Suppressor macrophage (primary cell): ENCODE measurements at places on chromosomes 7 and 10.

DNA sequence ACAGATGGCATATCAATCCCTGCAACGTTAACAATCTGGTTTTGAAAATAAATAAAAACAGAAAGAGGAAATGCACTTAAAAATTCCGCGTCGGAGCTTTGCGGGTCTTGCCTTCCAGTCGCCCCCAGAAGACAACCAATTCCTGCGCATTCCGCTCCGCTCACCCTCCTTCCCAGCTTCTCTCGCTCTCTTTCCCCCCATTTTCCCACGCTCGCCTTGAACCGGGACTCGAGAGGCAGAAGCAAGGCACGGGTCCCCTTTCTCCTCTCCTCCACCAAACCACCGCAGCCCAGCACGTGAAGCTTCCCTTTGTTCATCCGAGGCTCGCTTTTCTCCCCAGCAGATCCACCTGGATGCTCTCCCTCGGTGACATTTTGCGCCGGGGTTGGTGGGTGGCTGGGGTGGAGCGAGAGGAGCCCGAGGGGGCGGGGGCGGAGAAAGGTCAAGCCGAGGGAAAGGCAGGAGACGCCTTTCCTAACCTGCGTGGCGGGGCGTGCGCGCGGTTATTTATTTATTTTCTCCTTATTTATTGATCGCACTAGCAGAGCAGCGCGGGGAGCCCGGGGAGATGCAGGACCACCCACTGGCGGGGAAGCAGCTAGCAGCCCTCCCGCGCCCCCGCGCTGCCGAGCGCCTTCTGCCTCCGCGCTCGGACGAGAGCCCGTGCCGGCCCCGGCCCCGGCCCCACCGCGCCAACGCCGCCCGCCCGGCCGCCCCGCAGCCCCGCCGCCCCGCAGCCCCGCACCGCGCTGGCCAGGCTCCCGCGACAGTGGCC lies at the start of gene KCND2:
KCND2 (plus strand) TSS at position 475 of the 775 bp plus-strand sequence.
- no peak for DNase-seq

- no peak for DNase-seq
Measured at GRCh38 chr7:129774359-129774758, 162.8 kb downstream of the NRF1 start.

- peak; percentile 20 for DNase-seq
Measured at GRCh38 chr7:23373151-23374004, 74.2 kb downstream of the MALSU1 start.

DNA sequence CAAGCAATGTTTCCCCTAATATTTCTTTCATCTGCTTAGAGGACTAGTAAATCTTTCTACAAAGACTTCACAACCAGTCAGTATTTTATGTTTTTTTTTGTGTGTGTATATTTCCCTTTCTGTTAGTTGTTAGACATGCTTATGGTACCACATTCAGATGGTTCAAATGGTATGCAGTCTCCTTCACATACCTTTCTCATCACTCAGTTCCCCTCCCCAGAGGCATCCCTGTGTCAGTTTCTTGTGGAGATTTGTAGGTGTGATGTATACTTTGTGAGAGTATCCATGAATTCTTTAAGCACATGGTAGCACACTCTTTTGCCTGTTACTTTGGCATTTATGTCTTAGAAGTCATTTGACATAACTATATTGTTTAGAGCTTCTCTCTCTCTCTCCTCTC lies 4.4 kb downstream of the ZNF485 start:
- no peak for DNase-seq

DNA sequence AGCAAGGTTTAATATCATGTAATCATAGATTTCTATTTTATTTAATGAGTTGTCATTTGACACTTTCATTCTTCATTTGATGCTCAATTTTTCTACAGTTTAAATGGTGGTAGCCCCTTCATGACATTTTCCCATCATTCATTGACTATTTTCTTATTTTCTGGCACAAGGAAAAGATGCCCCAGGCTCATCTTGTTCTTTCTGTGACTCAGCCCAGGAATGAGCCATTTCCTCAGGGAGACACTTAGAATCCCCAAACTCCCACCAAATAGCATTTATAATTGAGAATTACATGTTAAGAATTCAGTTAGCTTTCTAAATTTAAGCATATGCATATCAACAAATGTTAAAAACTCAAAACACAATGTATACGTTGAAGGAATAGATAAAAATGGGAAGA lies 222.3 kb downstream of the KIF20B start:
- no peak for DNase-seq

DNA sequence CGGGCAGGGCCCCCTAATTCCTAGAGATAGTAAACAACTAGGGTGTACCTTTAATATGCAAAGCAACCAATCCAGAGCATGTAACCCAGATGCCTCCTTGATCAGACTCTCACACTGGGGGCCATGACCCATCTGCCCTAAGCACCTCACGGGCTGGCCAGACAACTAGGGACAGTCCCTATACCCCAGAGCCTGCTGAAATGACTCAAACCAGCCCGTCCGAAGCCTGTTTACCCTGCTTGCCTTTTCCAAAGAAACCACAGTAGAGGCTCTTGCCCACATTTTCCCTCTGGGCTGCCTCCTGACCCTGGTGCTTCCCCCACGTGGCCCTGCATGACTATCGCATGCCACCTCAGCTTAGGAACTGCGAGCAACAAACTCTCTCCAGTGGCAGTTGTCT lies 46.2 kb downstream of the RGS10 start:
- DNase-seq: peak; percentile 65

- DNase-seq: no peak
Measured at GRCh38 chr7:123987445-123987844, 45.4 kb downstream of the TMEM229A start.

DNA sequence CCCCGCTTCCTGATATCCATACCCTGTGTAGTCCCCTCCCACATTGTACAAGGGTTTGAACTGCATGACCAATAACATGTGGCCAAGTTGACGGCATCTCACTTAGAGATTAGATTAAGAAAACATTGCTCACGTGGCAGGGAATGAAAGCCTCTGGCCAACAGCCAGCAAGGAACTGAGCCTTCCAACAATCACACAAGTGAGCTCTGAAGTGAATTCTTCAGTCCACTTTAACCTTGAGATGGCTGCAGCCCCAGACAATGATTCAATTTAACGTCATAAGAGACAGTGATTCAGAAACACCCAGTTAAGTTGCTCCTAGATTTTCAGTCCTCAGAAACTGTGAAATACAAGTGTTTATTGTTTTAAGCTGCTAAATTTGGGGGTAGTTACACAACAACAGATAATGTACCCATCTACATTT lies 165.9 kb upstream of the PLXNA4 start:
- DNase-seq: no peak

GRCh38 chr10:16890691-16891090 lies 73.5 kb upstream of the RSU1 start:
- DNase-seq: no peak

GRCh38 chr10:109894516-109894915 lies 28.8 kb downstream of the XPNPEP1 start:
- DNase-seq: no peak

- no peak for DNase-seq
Measured at GRCh38 chr10:102581981-102582580, 62.2 kb upstream of the TRIM8 start.

GRCh38 chr10:29112827-29113615 lies 175.8 kb upstream of the LYZL1 start:
- no peak for DNase-seq

GRCh38 chr7:44398511-44398911 lies 73.1 kb upstream of the CAMK2B start:
- DNase-seq: no peak

- DNase-seq: no peak
Measured at GRCh38 chr10:86798611-86799010, 42.2 kb downstream of the BMPR1A start.

GRCh38 chr7:158285383-158285770 lies 302.2 kb downstream of the PTPRN2 start:
- no peak for DNase-seq

DNA sequence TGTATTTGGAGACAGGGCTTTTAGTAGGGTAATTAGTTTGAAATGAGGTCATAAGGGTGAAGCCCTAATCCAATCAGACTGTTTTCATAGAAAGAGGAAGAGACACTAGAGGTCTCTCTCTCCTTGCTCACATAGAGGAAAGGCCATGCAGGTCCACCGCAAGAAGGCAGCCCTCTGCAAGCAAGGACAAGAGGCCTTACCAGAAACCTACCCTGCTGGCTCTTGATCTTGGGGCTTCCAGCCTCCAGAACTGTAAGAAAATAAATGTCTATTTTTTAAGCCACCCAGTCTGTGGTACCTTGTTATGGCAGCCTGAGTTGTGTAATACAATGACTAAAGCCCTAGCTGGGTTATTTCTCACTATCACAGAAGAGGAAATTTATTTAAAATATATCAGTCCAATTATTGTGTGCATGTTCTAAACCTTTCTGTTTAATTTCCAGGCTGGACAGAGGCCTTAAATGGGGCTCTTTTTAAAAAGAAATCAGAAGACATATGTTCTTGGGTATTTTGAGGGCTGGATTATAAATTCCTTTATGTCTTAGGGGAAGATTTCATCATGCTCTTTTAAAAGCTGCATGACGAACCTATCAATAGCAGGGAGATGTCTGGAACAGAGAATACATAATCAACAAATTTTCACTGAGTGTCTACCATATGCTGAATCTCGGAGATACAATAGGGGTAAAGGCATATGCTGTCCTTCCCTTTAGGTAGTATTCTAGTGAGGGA lies 12.9 kb upstream of the TMEM26 start:
- peak; percentile 27 for DNase-seq

- no peak for DNase-seq
Measured at GRCh38 chr10:31272841-31273240, 46.2 kb upstream of the ZEB1 start.

DNA sequence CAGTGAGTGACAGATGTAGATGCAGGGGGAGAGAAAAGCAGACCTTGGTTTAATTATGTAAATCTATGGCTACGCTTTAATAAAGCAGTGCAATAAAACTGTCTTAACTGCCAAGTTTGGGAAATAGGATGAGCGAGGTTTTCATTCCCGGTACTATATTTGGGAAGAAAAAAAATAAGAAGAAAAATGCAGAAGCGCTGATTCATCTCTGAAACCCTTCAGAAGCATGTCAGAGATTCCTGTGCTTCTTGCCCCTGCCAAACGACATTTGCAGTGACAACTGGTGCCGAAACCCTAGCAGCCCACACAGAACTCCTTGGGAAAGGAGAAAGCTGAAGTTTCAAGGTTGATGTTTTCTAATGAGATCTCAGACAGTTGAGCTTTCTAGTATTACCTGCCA lies 380.7 kb downstream of the REEP3 start:
- DNase-seq: no peak

DNA sequence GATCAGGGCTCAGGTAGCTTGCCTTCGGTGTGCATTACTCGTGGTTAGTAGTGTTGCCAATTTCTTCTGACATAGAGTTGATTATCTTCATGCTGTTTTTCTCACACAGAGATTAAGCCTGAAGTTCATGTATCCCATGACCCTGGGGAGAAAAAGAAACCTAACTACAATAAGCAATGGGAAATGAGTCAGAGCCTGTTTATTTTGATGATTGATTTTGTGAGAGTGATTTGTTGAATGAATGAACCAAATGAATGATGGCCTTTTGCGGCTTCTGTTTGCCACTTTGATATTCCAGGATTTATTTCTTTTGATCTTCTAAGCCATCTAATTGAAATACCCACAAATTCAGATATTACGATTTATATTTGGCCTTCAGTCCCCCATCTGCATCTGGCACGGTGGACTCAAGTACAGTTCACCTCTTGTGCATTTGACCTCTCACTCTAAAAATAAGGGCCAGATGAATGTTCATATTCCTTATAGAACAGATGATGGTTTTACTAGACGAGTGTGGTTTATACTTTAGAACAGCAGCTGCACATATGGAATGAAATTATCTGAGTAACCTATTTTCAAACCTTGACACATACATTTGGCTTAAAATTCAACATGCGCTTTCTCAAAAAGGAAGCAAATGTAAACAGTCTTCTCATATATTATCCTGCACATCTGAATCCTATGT lies 110.7 kb downstream of the PLCE1 start:
- DNase-seq: no peak

DNA sequence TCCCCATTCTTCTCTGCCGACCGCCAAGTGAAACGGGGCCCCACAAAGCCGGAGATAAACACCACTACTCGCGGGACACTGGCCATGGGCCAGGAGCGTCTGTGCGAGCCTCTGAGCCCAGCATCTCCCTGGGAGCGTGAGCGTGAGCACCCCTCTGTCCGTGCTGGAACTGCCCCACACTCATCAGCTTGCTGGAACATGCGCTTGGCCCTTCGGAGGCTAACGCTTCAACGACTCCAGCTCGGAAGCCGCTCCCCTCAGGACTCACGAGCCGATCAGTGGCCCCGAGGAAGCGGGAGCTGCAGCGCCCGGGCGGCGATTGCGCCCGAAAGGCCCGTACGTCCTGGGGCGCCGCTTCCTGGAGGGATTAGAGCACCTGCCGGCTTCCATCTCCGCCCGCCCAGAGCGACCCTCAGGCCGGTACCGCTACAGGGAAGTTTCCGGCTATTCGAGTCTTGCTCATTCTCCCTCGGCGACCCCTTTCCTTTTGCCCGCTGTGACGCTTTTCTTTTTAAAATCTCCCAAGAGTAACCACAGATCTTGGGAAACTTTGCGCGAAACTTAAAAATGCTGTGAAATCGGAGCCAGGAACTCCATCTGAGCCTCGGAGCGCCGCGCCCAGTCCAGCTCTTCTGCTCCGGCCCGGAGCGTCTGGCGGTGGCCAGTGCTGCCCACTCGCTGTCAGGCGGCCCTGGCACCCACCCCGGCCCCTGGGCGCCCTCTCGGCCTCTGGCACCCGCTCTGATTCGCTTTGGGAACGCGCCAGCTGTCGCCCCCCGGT lies 1.0 kb downstream of the TLL2 start:
- peak; percentile 24 for DNase-seq

DNA sequence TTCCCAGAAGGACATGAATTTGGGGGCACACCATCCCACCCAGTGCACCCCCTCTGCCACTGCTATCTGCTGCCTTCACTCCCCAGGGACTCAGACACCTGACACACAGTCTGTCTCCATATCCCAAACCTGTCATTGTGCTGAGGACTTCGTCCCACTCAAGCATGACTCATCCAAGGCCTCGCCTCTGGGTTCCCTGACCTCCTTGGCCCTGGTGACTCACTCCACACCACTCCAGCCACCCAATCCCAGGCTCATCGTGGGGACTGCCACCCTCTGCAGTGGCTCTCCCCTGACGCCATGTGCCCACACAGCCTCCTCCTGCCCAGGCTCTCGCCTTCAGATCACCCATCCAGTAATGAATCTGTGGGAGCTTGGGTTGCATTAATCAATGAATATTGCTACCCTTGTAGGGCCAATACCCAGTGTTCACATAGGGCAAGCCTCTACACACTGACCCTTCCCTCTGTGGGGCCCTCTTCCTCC lies 6.6 kb upstream of the INSIG1 start:
- DNase-seq: peak; percentile 98

DNA sequence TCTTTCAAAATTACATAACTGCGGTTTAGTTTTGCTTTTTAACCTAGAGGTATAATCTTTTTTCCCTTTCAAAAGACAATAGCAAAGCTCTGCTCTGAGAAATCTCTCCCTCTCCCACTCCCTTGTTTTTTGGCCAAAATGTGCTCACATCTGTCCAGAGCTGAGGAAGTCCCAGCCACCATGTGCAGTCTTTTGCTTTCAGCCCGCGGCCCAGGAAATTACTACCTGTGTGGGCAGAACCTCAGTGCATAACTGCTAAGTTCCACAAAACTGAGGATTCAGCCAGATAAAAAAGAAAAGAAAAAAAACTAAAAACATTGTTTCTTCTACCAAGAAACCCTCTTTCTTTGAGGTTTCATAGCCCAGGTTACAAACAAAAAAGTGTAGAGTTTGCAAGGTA lies 115.0 kb upstream of the HGF start:
- peak; percentile 22 for DNase-seq

- no peak for DNase-seq
Measured at GRCh38 chr10:122657255-122657654, 42.4 kb downstream of the C10orf120 start.
